ENCODE measurements at places on chromosomes 3 and 15.

- DNase-seq = no peak
Observed at GRCh38 chr3:165725296-165725695, 111.9 kb downstream of the BCHE start.

GRCh38 chr3:175003590-175003989 lies 144.5 kb downstream of the NAALADL2 start:
- DNase-seq = no peak

DNA sequence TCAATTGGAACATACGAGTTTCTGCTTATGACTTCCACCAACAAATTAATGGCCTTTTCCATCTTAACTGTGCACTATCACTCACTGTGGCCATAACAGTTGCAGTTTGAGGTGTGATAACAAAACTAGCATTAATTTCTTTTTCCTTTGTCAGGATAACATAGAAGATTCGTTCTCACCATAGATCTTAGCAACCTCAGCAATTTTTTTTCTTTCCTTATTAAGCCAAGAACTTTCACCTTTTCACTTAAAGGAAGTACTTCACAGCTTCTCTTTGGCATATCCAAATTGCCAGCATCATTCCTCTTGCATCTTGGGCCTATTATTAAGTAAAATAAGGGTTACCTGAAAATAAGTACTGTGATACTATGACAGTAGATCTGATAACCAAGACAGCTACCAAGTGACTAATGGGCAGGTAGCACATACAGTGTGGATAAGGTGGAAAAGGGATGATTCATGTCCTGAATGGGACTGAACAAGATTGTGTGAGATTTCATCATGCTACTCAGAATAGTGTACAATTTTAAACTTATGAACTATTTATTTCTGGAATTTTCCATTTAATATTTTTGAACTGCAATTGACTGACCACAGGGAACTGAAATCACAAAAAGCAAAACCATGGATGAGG lies 46.6 kb downstream of the CEP70 start:
- DNase-seq = no peak

DNA sequence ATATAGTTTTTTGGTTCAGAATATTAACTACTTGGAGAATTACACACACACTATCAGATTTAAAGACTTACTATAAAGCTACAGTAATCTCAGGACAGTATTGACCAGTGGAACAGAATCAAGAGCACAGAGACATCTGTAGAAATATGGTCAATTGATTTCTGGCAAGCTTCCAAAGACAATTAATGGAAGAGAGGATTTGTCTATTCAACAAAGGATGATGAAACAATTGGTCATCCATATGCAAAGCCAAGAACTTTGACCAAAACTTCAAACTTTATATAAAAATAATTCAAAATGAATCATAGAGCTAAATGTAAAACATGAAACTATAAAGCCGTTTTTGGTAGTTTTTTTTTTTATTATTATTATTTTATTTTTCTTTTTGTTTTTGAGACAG lies 29.8 kb upstream of the MB21D2 start:
- no peak for DNase-seq

GRCh38 chr15:98715890-98716443 lies 67.6 kb downstream of the IGF1R start:
- no peak for DNase-seq

GRCh38 chr3:105367406-105368213 lies 901 bp downstream of the ALCAM start:
- peak; percentile 18 for DNase-seq

GRCh38 chr15:69509131-69509530 lies 56.5 kb downstream of the RPLP1 start:
- no peak for DNase-seq

DNA sequence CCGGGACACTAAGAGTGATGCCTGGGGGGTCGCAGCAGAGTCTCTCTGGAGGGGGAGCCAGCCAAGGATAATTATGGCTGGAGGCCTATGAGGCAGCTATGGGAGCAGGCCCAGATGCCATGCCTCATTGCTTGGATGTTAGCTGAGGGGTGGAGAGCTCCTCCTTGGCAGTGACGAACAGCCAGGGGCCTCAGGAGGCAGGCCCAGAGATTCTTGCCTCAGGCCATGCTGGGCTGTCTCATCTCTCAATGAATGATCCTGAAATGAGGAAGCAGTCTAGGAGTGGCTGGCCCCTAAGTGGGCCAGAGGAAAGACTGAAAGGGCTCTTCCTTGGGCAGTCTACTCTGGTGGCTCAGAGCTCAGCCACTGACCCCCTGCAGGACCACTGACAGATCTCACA lies 21.3 kb downstream of the KIF9 start:
- DNase-seq = no peak

- DNase-seq = peak; percentile 5
Observed at GRCh38 chr15:73367624-73368300, 996 bp downstream of the HCN4 start.
